ENCODE measurements at places on chromosomes 4 and X.

DNA sequence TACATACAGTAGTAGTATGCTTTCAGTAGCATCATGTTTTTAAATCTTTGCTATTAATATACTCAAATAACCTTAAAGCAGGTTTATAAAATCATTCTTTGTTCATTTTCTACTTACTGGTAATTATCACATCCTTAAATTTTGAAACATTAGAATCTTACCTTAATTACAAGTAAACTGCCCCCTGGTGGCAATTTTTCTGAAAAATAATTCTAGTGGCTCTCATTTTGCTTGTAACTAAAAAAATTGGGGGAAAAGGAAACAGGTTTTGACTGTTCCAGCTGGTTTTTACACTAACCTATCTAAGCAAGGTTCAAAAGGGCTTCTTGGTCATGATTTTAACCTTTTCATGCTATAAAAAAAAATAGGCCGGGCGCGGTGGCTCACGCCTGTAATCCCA, 18.5 kb upstream of the DCAF4L1 start:
- peak; percentile 31 for DNase-seq

DNA sequence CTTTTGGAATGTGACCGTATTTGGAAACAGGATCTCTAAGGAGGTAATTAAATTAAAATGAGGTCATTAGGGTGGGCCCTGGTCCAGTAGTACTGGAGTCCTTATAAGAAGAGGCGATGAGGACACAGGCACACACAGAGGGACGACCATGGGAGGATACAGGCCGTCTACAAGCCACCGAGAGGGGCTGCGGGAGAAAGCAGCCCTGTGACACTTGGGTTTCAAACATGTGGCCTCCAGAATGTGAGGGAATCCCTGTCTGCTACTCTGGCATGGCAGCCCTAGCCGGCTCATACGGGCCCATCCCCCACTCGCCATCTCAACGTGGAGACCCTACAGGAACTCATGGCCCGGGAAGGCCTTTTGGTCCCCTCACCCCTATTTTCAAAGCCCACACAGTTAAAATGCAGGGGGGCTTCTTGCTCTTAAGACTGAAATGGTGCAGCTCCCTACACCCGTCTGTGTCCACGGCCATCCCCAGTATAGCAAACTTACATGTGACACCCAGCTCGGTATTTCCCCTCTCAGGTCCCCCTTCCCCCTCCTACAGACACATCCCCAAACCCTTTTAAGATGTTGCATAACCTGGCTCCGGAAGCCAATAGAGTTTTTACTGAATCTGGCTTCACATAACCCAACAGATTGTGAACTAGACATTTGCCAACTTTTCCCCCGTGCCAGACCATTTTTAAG, 124.1 kb upstream of the TBL1X start:
- DNase-seq = peak; percentile 64

DNA sequence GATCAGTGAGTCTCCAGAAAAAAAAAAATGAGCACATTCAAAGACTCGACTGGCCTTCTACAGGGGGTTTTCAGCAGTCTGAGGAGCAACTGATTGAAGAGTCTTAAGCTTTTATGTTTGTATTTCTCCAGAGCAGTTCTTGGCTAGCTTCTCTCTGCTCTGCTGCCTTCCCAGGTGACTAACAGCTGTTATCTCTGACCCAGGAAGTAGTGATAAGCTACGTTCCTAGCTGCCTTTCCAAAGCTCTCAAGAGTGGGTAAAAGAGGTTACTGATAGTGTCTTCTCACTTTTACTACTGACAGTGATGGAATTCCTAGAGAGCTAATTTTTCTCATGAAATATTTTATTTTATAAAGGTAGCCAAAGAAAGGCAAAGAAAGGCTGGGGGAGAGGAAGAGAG, 66.6 kb downstream of the ENOX2 start:
- no peak for DNase-seq

DNA sequence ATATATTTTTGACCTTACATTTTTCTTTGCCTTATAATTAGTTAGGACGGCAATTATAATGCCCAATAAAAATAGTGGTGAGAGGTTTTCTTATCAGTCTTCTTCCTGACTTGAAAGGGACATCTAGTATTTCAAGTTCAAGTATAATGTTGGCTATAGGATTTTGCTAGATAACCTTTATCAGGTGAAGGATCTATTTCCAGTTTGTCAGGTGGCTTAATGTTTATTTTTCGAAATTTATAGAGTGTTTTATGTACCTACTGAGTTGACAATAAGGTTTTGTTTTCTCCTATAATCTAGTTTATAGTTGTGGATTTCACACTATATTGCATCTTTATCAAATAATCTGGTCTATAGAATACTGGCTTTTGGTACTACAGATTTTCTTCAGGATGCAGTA, 351.8 kb upstream of the FGF13 start:
- DNase-seq = no peak

DNA sequence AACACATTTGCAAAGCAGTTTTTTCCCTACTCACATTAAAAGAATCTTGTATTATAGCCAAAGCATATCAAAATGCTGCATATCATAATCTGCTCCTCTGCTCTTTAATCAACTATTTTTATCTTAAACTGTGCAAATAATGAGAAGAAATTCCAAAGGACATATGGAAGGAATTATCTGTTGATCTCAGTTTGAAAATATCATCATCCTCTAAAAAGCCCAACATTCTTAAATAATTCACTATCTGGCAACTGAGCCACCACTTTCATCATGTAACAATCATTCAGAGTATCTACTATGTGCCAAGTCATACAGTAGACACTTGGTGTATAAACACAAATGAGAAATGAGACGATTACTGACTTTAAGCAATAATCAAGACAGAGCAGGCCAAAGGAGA, 63.0 kb downstream of the PRSS12 start:
- DNase-seq = no peak

- DNase-seq = peak; percentile 43
Measured at GRCh38 chrX:74534569-74535038, 79.8 kb downstream of the RLIM start.

GRCh38 chr4:145341381-145341780, 140.3 kb upstream of the SMAD1 start:
- DNase-seq = peak; percentile 4

DNA sequence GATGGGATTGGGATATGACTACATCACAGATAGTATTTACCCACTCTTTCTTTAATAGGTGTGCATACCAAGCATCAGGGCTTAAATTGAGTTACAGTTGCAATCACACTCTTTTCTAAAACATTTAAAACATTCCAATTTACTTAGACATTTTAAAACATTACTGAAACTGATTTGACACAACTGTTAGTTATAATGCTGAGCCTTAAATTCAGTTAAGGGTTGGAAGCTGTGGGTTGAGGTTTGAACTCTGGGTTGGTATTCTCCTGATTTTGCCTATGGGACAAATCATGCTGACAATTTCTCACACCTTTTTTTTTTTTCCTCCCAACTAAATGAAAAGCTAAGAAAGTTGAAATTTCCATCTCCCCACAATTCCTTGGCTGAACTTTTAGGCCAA, 16.3 kb downstream of the SLIT2 start:
- no peak for DNase-seq

- DNase-seq = no peak
Measured at GRCh38 chrX:54043056-54043455, 1.2 kb downstream of the PHF8 start.

GRCh38 chrX:118178450-118178849, 61.8 kb upstream of the KLHL13 start:
- DNase-seq = no peak

DNA sequence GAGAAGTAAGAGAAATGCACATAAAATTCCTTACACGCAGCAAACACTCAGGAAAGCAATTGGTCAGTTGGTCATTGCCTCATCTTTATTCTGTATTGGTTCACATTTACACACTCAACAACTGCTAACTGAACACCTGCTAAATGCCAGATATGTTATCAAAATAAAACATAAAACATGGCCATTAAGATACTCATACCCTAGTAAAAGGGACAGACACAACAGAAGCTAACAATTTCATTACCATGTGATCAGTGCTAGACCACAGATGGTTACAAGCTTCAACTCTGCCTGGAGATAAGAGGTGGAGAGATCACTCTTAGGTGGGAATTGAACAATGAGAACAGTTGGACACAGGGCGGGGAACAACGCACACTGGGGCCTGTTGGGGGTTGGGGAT, 26.2 kb downstream of the TEC start:
- no peak for DNase-seq

DNA sequence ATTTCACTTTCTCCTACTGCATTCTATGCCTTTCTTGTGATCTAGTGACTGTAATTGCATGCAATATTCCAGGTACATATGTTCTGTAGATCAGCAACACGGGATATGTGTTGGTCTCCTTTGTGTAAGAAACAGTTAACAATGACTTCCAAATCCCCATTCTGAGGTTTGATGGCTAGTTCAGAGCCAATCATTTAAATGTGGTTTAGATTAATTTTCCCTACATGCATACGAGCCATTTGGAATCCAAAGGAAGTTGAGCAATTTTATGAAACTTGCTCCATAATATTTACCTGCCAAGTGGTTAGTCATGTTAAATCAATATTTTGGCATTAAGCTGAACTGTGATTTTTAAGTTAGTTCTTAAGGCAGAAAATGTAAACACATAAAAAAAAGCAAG, 172.8 kb upstream of the DCAF12L2 start:
- DNase-seq = no peak

DNA sequence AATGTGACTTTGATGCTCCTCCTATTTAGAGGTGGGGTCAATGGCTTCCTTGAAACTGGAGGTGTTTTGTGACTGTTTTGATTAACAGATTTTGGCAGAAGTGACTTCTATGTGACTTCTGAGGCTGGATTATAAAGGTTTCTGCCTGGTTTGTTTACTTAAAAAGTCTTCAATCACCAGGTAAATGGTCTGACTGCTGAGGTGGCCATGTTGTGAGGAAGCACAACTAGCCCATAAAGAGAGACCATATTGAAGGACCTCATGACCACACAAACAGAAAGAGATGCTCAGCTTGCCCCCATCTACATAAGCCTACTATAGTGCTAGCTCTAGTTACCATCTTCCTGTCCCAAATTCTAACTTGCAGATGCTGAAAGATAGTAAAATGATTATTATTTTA, 14.3 kb upstream of the LSM6 start:
- no peak for DNase-seq

DNA sequence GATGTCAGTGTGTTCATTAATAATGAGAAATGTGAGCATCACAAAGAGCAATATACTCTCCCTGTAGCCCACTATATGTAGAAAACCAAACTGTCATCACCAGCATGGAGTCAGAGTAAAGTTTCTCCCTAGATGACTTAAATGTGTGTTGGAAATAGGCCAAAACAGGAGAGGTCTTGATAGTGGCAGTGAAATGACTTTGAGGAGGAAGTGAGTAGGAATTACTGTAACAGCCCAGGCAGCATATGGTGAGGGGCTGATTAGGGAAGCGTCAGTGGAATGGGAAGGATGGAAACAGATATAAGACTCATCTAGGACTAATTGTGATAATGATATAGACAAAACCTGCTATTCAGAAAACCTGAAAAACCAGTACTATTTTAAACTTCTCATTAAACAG, 83.9 kb downstream of the ATXN3L start:
- DNase-seq = peak; percentile 35

- DNase-seq = no peak
Measured at GRCh38 chr4:128512161-128512560, 224.5 kb upstream of the PGRMC2 start.

DNA sequence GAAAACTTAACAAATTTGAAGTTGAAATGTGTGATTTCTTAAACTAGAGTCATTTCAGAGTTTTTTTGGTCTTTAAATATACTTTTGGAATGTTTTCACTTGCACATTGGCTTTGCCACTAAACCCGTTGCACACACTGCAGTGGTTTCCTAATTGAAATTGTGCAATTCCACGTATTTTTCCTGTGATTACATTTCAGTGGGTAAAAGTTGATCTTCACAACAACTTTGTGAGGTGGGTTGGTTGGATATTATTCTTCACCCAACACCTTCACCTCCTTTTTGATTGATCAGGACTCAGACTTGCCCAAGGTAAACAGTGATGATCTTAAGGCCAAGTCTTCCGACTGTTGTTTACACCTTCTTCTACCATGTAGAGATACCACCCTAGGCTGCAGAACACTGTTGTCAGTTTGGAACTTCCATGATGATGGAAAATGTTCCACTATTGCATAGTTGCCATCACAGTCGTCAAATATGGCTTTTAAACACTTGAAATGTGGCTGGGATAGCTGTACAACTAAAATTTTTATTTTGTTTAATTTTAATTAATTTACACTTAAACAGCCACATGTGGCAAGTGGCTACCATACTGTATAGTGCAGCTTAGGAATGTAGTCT, 13.7 kb downstream of the SEPTIN11 start:
- no peak for DNase-seq

GRCh38 chr4:75733369-75733768, 9.0 kb downstream of the USO1 start:
- DNase-seq = no peak

DNA sequence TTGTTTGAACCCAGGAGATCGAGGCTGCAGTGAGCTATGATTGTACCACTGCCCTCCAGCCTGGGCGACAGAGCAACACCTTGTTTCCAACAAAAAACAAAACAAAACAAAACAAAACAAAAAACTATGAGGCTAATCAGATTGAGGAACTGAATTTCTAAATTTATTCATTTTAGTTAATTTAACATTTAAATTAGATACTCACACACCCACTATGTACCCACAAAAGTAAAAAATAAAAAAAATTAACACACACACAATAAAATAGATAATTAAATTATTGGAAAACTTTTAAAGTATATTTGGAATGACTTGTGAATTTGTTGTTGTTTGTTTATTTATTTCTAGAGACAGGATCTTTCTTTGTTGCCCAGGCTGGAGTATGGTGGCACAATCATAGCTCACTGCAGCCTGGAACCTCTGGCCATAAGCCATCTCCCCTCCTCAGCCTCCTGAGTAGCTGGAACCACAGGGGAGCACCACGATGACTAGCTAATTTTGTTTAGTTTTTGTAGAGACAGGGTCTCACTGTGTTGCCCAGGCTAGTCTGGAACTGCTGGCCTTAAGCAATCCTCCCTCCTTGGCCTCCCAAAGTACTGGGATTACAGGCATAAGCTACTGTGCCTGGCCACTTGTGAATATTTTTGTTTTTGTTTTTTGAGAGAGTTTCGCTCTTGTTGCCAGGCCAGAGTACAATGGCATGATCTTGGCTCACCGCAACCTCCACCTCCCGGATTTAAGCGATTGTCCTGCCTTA, 9.8 kb upstream of the ZNF157 start:
- no peak for DNase-seq

DNA sequence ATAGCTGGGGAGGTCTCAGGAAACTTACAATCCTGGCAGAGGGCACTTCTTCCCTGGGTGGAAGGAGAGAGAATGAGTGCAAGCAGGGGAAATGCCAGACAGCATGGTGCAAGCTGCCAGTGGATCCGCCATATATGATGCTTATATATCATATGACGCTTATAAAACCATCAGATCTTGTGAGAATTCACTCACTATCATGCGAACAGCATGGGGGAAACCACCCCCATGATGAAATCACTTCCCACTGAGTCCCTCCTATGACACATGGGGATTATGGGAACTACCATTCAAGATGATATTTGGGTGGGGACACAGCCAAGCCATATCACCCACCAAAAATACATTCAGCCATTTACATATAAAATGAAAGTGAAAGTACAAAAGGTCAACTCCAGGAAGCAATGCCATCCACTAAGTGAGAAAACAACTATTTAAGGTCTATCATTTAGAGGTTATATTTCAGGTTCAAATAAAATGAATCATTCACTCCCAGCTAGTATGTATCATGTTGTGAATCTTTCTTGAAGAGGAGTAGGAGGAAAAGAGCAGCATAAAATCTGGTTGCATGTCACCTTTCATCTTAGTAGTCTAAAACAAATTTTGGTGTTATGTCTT, 20.3 kb upstream of the DYNLT3 start:
- DNase-seq = no peak

All from Kasumi-1 (cell line).